ENCODE measurements at places on chromosomes 6 and 20.

DNA sequence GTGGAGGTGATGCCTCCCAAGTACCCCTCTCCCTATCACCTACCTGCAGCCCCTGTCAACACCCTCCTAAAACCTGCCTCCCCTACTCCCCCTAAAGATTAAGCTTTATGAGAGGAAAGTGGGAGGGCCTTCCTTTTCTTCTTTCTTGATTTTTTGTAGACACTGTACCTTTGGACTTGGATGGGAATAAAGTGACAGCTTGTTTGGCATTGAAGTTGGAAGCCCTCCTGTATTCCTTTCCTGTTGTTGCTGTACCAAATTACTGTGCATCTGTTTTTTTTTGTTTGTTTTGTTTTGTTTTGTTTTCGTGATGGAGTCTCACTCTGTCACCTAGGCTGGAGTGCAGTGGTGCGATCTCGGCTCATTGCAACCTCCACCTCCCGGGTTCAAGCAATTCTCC, 99.3 kb upstream of the NFATC2 start:
- no peak for DNase-seq

GRCh38 chr6:156700440-156701057, 76.6 kb upstream of the ARID1B start:
- no peak for DNase-seq

DNA sequence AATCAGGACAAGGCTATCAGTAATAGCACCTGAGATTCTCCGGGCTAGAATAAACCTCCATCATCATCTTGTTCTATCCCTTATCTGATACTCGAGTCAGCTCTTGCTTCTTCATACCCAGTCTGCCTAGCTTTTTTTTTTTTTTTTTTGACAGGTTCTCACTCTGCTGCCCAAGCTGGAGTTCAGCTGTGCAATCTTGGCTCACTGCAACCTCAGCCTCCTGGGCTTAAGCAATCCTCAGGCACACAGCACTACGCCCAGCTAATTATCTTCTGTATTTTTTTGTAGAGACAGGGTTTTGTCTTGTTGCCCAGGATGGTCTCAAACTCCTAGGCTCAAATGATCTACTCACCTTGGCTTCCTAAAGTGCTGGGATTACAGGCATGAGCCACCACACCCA, 19.5 kb downstream of the SRSF6 start:
- DNase-seq = no peak

DNA sequence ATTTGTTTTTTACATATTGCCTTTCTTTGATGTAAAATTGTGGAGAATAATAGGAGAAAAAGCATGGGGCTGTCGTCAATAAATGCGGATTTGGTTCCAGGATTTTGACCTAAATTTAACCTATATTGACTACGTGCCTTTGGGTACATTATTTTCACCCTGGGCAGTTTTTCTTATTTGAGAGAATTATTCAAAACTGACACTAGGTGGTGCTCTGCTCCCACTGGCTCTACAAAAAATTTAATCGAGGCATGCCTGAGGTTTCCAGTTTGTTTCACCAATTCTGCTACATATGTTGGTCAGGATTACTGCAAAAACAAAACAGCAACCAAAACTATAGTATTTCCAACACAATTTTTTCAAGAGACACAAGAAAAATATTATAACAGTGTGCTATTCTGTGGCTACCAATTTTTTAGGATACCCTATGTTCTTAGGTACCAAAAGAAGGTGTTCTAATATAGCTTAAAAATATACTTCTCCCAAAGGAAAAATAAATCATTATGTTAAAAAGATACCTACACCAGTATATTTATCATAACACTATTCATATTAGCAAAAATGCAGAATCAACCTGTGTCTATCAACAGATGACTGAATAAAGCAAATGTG, 48.6 kb upstream of the FABP7 start:
- peak; percentile 55 for DNase-seq

- peak; percentile 54 for DNase-seq
Measured at GRCh38 chr6:13338038-13338437, 9.7 kb upstream of the TBC1D7 start.

GRCh38 chr6:149884215-149884614, 13.7 kb downstream of the RAET1E start:
- no peak for DNase-seq

- no peak for DNase-seq
Measured at GRCh38 chr6:167420858-167421766, 96.2 kb downstream of the TTLL2 start.

DNA sequence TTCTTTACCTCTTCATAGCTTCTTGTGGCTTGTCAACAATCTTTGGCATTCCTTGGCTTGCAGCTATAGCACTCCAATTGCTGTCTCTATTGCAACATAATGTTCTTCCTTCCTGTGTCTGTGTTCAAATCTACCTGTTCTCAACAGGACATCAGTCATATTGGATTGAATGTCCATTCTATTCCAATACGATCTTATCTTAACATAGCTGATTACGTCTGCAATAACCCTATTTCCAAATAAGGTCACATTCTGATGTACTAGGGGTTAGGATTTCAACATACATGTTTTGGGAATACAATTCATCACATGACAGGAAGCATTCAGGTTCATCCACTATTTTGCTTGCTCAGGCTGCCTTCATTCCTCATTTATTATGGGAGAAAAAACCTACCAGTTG, 684.4 kb upstream of the CITED2 start:
- no peak for DNase-seq

GRCh38 chr6:122452509-122452908, 19.1 kb downstream of the SERINC1 start:
- no peak for DNase-seq

GRCh38 chr6:136404627-136405419, 115.2 kb upstream of the BCLAF1 start:
- no peak for DNase-seq

GRCh38 chr20:48096957-48097890, 311.9 kb upstream of the SULF2 start:
- no peak for DNase-seq

- peak; percentile 39 for DNase-seq
Measured at GRCh38 chr6:100378576-100378975, 86.1 kb downstream of the SIM1 start.

DNA sequence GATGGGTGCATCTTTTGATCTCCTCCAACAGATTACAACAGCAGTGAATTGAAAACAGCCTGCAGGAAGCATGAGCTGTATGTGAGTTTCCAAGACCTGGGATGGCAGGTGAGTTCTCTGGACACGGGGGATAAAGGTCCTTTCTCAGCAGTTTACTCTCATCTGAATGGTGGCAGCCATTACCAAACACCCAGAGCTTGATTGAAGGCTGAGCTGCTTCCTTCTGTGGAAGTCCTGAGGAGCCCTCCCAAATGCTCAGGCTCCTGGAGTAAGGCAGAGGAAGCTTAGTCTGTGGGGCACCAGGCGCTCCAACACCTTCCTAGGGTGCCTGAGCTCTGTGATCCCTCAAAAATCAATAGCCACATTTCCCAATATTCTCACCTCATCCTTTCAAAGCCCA, 31.5 kb downstream of the TXNDC5 start:
- DNase-seq = no peak

DNA sequence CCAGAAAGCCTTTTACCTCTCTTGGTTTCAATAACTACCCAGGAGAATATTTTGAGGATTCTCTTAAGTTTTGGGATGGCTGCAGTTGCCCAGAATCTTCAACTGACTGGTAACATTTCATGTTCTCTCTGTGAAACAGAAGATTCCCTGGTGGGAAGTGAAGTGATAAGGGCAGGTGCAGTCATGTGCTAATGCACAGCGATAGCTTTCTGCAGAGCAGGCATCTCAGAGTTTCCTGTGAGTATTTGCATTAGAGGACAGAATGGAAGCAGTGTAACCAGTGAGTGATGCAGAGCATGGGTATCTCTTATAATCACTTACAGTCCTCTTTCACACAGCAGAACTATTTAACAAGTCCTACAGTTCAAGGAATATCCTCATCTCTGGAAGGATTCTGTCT, 76.1 kb downstream of the HCRTR2 start:
- DNase-seq = no peak

DNA sequence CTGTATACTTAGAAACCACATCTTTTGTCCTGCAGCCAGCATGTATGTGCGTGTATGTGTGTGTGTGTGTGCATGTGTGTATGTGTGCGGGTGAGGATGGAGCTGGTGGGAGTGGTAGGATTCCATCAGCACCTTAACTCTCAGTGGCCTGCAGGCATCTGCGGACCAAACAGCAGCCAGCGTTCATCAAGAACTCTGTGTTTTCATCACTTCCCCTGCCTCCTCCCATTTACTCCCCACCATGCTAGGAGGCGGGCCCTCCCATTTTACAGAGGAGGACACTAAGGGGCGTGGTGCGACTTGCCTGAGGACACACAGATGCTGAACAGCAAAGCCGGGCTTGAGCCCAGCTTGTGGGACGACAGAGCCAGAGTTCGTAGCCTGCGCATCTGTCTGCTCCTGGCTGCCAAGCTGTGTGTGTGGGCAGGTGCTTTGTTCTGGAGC, 8.9 kb downstream of the VSTM2L start:
- peak; percentile 63 for DNase-seq

DNA sequence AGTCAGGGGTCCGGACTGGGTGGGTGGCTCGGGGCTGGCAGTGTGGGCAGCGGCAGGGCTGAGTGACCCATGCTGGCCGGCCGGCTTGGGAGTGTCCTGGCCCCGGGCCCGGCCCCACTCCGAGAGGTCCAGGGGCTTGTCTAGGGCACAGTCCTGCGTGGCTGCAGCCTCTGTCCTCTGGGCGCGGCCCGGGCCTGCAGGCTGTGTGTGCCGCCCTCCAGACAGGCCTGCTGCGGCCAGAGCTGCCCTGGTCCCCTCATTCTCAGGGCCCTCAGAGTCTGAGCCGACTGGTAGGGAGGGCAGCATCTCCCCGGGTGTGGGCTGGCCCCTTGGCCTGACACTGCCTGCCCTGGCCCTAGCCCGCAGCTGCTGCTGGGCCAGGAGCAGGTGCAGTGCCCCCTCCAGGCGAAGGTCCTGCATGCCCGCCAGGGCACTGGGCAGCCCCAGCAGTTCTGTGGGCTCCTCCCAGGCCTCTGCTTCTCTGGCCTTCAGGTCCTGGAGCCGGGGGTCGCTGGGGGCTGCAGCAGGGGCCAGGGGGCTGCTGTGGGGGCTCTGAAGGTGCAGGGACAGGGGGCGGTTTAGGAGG, 6.9 kb upstream of the CABLES2 start:
- DNase-seq = no peak

DNA sequence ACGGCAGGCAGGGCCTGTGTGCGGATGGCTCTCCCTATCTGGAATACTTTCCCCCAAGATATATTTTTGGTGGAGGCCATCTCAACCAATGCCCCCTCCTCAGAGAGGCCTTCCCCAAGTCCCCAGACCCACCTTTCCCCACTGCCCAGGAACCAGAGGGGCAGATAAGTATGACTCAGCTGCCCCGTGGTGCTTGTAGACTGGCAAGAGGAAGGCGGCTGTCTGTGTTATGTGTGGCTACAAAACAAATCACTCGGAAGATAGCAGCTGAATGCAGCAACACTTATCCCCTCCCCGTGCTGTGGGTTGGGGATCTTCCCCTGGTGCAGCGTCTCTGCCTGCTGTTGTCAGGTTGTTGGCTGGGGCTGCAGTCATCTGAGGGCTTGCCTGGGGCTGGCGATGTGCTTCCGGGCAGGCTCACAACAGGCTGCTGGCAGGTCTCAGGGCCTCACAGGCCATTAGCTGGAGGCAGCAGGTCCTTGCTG, 7.1 kb downstream of the NPEPL1 start:
- no peak for DNase-seq

DNA sequence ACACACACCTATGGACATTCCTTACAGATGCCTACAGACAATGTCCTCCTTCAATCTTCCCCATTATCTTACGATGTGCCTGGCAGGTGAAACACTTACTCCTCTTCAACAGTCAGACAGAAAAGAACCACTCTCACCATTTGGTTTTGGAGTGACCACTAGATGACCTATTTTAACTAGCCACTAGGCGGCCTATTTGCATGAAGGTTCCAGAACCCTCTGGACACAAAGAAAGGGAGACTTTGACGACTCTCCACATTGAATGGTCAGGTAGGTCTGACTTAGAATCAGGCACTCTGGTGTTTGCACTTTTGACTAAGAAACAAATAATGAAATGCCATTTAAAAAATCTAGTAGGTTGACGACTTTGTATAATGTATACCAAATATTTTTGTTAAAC, 42.0 kb downstream of the PNLDC1 start:
- no peak for DNase-seq

- no peak for DNase-seq
Measured at GRCh38 chr20:6678101-6678500, 89.4 kb upstream of the BMP2 start.

Measured in AG10803 (cell line).